H54 (cell line): ENCODE measurements at places on chromosomes 7 and 10.

DNA sequence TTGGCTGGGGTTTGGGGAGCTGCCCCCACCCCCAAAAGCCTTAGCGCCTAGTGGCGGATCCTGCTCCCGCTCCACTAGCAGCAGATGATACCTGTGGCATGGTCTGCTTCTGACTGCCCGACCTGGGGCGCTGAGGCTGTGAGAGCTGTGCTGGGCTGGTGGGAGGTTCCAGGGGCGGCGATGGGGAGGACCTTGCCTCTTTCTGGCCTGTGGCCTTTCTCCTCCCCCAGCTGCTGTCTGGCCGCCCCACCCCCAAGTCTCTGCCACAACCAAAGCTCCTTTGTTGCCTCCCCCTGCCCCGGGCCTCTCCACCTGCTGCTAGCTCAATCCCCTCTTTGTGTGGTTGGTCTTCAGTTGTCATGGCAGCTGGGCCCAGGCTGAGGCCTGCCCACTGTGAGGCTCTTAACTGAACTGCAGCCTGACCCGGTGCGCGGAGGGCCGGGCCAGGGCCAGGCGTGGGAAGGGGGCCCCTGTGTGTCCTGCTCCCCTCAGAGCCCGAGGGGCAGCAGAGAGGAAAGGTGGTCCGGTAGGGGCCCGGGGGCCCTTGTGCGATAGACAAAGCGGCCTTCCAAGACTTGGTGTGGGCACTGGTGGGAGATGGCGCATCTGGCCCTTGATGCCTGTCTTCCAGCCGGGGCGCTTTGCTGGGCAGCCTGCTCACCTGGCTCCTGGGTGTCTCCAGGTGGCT is 4.7 kb downstream of the ZNF775 start:
- DNase-seq = no peak

DNA sequence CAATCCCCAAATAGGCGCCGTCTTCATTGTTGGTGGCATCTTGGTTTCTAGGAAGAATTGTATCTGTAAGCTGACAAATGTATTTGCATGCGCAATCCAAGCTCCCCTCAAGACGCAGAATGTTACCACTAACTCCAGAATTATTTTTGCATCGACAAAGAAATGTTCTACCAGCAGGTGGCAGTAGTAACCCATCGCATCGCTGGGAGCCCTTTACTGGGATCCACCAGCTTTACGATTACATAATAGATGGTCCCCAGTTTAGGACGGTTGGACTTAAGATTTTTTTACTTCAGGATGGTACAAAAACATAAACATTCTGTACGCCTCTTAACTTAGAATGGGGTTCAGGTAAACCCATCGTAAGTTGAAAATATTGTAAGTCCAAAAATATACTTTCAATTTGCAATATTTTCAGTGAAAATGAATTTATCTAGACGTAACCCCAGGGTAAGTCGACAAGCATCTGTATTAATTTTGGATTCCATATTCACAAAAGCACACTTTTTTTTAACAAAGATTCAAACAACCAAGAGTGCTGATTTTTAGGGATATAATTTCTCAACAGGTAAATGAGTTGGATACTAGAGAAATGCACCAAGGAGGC is 114.0 kb upstream of the COBL start:
- peak; percentile 59 for DNase-seq

DNA sequence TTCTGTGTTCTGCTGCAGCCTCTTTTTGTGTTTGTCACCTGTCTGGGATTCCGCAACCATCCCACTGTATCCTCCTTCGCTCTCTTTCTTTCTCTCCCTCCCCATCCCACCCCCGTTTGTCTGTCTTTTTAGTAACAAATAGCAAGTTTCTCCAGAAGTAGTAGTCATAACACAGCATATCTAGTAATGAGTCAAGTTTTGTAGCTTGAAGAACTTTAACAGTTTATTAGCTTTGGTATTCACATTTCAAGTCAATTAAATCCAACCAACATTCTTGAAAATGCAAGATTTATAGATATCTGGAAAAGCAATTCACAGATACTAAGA is 154.1 kb upstream of the MTPN start:
- no peak for DNase-seq

DNA sequence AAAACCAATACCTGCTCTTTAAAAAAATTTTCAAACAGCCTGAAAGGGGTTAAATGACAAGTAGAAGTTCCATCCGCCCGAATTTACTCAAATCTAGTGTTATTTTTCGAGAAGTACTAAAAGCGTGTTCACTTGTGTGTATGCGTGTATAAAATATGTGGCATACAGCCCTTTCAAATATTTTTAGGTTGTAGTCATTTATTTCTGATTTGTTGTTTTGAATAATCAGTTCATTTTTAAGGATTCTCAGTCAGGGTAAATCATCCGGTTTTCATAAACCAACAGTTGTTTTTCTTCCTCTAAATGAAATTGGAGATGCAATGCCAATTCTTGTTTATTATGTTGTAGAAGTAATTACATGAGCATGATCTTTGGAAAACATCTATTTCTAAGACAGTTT is 6.9 kb upstream of the SUN1 start:
- no peak for DNase-seq

- DNase-seq = no peak
Measured at GRCh38 chr10:129568583-129569344, 101.7 kb downstream of the MGMT start.
